ENCODE measurements at places on chromosomes 7 and 10.

GRCh38 chr10:110069502-110069982 lies 61.8 kb downstream of the ADD3 start:
- DNase-seq = no peak

DNA sequence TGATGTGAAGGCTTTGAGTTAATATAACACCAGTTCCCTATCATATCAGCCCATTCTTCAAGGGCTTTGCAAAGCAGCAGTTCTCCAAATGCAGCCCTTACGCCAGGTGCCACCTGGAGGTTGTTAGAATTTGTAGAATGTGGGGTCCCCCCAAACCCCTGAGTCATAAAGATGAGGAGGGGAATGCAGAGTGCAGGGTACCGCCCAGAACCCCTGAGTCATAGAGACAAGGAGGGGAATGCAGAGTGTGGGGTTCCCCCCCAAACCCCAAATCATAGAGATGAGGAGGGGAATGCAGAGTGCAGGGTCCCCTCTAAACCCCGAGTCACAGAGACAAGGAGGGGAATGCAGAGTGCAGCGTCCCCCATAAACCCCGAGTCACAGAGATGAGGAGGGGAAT lies 605.8 kb downstream of the PTPRN2 start:
- no peak for DNase-seq

GRCh38 chr7:125845686-125846085 lies 916.1 kb upstream of the POT1 start:
- DNase-seq = no peak

GRCh38 chr7:50355817-50356178 lies 51.3 kb downstream of the IKZF1 start:
- DNase-seq = no peak

- DNase-seq = no peak
Observed at GRCh38 chr10:1309617-1310270, 253.6 kb downstream of the WDR37 start.

- no peak for DNase-seq
Observed at GRCh38 chr10:76209135-76209534, 777.7 kb downstream of the LRMDA start.

GRCh38 chr7:131691454-131692130 lies 135.2 kb upstream of the PODXL start:
- no peak for DNase-seq

- peak; percentile 31 for DNase-seq
Observed at GRCh38 chr10:70145166-70145665, 1.3 kb downstream of the TYSND1 start.

- peak; percentile 97 for DNase-seq
Observed at GRCh38 chr10:6218692-6219493, 16.2 kb downstream of the PFKFB3 start.

DNA sequence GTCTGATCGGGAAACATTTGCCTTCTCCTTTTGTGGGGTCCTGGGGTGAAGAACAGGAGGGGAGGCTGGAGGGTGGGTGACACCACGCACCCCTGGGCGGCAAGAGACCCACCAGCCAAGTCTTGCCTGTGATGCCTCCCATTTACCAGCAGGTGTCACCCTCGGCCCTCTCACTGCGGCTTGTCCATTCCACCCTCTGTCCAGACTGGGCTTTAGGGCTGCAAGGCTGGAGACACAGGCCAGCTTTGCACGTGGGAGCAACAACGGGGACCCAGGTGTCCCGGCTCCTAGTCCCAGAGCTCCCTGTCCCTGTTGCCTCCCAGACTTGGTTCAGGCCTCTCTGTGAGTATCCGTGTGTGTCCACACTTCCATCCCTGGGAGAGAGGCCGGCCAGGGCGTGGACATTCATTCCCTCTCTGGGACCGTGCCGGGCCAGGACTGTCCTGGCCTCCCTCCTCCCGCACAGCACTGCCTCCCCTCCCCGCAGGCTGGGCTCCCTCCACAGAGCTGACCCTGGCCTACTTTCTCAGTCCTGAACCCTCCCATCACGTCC lies 36.2 kb upstream of the GTF2IRD1 start:
- peak; percentile 86 for DNase-seq

DNA sequence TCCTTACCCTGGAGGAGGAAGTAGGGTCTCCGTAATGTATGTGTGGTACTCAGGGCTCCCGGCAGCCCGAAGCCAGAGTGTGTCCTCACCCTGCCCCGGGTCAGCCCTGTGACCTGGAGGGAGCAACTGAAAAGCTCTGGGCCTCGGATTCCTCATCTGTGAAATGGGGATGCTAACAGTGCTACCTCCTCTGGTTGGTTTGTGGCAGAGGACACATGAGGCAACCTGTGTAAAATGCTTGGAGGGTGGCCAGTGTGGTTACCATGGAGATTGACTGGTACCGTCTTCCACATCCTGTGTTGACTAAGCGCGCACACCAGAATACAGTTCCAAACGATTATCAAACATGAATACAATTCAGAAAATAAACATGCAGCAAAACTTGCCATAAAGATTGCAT lies 163.8 kb upstream of the KLF6 start:
- peak; percentile 43 for DNase-seq

DNA sequence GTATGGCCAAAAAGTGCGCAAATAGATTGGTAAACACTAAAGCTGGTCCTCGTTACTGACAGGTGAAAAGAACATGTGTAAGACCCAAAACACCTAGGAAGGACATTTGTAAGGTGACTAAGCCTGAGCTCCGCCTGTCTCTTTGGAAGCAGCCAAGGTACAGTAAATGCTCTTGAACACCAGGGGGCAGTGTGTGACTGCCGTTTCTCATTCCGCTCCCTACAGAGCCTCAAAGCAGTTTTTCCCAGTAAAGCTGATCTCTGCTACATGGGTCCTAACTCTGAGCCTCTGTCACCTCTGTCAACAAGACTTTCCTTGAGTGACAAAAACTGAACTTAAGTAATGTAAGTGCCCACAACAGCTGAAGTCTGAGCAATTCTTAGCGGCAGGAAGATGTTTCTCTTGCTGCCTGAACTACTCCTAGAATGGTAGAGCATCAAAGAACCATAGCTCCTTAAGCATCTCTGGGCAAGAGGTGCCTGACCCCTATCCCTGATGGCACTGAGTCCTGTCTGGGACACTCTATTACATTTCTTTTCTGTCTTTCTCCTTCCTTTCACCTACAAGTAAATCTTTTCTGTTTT lies 238.0 kb upstream of the INHBA start:
- peak; percentile 75 for DNase-seq

- no peak for DNase-seq
Observed at GRCh38 chr7:80640846-80641245, 2.4 kb downstream of the CD36 start.

GRCh38 chr7:74289018-74289658 lies at the start of gene CLIP2:
Gene CLIP2, plus strand, starts transcription at chr7:74289407. Its CDS starts 28,140 bp downstream, at chr7:74317547.
- peak; percentile 89 for DNase-seq

DNA sequence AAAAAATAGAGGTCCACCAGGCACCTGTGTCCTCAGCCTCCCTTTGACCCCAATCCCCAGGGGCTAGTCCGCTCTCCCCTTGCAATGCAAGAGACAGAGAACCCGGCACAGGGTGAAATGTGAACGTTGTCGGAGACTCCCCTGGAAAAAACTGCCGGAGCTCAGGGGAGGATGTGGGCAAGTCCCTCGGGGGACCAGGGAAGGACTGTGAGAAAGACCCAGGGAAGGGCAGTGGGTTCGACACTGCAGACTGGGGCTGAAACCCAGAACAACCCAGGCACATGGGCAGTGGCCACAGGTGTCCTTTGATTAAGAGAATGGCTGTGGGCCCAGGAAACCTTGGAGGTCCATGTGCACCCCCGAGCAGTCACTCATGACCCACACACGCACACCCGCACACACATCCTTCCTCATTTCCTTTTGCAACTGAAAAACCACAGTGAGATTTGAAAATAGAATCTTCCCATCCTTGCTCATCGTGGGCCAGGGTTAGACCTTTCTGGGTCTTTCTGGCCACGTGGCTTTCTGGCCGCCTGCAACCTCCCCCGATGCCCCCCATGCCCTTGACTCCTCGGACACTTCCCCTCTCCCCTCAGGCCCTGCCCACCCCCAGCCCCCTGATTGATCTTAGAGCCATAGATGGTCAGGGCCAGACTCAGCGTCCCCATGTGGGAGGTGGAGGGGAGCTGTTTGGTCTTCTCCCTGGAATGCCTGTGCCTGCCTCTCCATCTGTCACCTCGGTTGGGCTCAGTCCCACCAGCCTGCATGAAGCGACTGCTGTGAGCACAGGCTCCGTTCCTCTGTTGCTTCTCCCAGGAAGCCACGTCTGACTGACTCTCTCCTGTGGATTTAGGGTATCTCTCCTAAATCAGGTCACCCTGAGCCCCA lies 7.9 kb downstream of the LAT2 start:
- DNase-seq = no peak

DNA sequence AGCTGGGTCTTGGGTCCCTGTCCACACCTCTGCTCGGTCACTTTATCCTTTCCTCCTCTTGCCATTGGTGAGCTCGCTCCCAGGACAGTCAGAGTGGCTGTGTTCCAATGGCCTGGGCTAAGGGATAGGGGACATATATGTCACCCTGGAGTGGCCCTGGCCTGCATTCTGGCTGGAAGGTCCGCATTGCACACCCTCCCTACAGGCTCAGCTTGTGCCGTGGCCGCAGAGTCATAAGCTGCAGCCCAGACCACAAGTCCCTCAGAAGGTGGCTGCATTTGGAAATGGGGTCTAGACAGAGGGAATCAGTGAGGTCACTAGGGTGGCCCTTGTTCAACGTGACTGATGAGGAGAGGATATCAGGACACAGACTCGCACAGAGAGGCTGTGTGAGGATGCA lies 363.8 kb upstream of the SHH start:
- no peak for DNase-seq

GRCh38 chr10:23945845-23946244 lies 263.1 kb upstream of the KIAA1217 start:
- no peak for DNase-seq

DNA sequence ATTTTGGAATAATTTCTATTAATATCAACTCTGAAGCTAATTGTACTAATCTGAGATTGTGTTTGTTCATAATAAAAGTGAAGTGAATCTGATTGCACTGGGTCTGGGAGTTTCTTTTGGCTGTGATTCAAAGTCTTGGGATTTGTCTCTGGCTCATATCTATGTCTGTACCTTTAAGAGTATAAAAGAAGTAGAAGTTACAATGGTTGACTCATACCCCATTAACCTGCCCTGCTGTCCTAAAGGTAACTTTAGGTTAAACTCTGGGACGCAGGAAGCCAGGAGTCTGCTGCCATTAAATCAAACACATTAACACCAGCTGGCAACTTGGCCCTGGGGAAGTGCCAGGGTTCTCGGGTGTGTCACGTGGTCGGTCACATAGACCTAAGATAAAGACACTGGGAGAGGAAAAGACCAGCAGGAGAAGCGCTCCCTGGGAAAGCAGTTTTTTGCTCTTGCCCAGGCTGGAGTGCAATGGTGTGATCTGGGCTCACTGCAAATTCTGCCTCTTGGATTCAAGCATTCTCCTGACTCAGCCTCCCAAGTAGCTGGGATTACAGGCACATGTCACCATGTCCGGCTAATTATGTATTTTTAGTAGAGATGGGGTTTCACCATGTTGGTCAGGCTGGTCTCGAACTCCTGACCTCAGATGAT lies 17.8 kb downstream of the SCD start:
- peak; percentile 94 for DNase-seq

- DNase-seq = no peak
Observed at GRCh38 chr7:94055963-94056362, 51.8 kb upstream of the BET1 start.

GRCh38 chr10:22712956-22713852 lies 1.2 kb downstream of the PIP4K2A start:
- DNase-seq = peak; percentile 27

GRCh38 chr7:5625938-5626337 lies 155.5 kb downstream of the RNF216 start:
- DNase-seq = peak; percentile 52

All from RWPE1 (cell line).